ENCODE measurements at places on chromosomes 3 and 15.

GRCh38 chr15:93180128-93180527 lies 91.1 kb upstream of the RGMA start:
- no peak for DNase-seq

- no peak for DNase-seq
Measured at GRCh38 chr3:14891135-14892132, 55.9 kb upstream of the NR2C2 start.

GRCh38 chr3:115666920-115667737 lies 43.8 kb downstream of the GAP43 start:
- no peak for DNase-seq

DNA sequence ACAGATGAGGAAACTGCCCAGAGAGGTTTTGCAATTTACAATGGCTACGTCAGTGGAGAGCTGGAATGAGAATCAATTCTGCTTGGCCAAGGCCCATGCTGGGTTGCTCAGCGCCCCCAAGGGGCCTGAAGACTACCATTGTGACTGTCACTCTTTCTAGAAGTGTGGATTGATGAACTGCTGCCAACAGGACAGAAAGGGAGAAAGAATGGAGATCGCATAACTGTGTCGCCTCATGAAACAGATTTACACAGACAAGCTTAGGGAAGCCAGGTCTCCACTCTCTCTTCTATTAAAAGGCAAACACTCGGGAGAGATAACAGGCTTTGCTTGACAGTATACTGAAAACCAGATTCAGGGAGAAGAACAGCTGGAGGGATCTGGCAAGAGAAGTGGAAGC lies 160.0 kb downstream of the STT3B start:
- no peak for DNase-seq

DNA sequence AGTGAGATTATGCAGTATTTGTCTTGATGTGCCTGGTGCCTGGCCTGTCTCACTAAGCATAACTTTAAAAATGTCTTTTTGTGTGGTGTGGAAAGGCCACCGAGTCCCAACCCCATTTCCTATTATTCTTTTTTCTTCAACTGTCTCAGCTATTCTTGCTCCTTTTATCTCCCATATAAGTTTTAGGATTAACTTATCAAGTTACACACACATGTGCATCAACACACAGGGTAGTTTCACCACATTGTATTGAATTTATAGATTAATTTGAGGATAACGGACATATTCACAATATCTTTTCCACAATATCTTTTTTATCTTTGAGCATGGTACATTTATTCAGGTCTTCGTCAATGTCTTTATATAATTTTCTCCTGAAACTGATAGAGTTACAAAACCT lies 127.6 kb downstream of the RYR3 start:
- DNase-seq: no peak

- no peak for DNase-seq
Measured at GRCh38 chr3:71127052-71127831, 456.3 kb downstream of the FOXP1 start.

- DNase-seq: no peak
Measured at GRCh38 chr3:122085673-122086072, 30.5 kb downstream of the CD86 start.

DNA sequence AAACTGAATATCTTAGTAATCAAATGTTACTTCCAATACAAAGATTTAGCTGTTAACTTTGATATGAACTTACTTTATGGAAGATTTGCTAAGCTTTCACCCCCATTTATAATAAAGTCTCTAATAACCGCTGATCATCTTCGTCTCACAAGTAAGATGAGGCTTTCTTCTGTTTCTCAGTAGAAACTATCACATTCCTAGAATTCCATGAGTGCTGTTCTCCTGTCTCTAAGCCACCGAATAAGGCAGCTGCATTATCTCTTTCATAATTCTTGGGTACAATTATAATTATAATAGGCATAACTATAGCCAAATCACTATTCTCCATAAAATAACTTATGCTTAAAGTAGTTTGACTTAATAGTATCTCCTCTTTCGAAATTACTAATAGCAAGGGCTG lies 18.3 kb upstream of the SETMAR start:
- no peak for DNase-seq

All from lower lobe of right lung (tissue), 2 donors.